ENCODE measurements at places on chromosomes 2 and 18. TPM values are rescaled to one million over a fixed set of nuclear protein-coding genes. Genes with fewer than 3 reads are reported as not detected.

KCNE4 gene
- total RNA-seq: under 0.01 TPM

CTAGE1 gene
- not detected for total RNA-seq

GALR1 gene
- not detected for total RNA-seq

PROM2 gene
- 0.22 TPM for total RNA-seq

TCF23 gene
- total RNA-seq: not detected

DYNC2LI1 gene
- total RNA-seq: 7.6 TPM

SFTPB gene
- total RNA-seq: not detected

C2orf74 gene
- 8.1 TPM for total RNA-seq

AGBL5 gene
- total RNA-seq: 13.7 TPM

PRKD3 gene
- total RNA-seq: 48.4 TPM

MC5R gene
- not detected for total RNA-seq

COL3A1 gene
- total RNA-seq: 2.2 TPM

CSRNP3 gene
- total RNA-seq: 0.44 TPM

PLCD4 gene
- 0.40 TPM for total RNA-seq

DNA sequence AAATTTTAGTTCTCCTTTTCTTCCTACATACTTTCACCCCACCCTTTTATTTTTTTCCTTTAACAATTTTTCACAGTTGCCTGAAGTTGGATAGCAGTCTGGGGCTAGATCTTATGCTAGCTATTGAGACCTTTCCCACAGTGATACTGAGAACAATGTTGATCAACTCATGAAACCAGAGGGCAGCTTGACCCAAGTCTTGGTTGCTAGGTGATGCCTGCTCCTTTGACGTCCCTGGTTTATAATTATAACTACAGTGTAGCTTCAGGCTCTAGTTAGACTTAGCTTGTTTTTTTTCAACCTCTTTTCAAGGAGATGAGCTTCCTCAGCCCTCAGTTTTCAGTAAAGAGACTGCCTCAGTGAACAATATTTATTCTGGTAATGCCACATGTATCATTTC is 648.5 kb downstream of the IRS1 start:
- DNase-seq: no peak

GRCh38 chr2:188659656-188660406 is 314.3 kb upstream of the COL3A1 start:
- no peak for DNase-seq

- DNase-seq: peak; percentile 76
Observed at GRCh38 chr2:86223140-86223926, 24.1 kb downstream of the MRPL35 start.

DNA sequence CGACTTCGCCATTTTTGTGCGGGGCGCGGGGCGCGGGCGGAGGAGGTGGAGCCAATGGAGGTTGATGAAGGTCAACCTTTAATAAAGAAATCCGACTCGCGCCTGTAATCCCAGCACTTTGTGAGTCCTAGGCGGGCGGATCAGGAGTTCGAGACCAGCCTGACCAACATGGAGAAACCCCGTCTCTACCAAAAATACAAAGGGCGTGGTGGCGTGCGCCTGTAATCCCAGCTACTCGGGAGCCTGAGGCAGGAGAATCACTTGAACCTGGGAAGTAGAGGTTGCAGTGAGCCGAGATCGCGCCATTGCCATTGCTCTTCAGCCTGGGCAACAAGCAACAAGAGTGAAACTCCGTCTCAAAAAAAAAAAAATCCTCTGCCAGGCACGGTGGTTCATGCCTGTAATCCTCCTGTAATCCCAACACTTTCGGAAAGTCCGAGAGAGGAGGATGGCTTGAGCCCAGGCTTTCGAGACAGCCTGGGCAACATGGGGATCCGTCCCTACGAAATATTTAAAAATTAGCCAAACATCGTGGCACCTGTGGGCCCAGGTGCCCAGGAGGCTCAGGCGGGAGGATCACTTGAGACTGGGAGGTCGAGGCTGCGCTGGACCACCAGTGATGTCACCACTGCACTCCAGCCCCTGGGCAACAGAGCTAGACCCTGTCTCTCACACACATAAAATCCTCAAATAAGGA is 493 bp upstream of the PREB start:
- DNase-seq: no peak

GRCh38 chr18:44796429-44797428 is 116.0 kb downstream of the SETBP1 start:
- DNase-seq: no peak

DNA sequence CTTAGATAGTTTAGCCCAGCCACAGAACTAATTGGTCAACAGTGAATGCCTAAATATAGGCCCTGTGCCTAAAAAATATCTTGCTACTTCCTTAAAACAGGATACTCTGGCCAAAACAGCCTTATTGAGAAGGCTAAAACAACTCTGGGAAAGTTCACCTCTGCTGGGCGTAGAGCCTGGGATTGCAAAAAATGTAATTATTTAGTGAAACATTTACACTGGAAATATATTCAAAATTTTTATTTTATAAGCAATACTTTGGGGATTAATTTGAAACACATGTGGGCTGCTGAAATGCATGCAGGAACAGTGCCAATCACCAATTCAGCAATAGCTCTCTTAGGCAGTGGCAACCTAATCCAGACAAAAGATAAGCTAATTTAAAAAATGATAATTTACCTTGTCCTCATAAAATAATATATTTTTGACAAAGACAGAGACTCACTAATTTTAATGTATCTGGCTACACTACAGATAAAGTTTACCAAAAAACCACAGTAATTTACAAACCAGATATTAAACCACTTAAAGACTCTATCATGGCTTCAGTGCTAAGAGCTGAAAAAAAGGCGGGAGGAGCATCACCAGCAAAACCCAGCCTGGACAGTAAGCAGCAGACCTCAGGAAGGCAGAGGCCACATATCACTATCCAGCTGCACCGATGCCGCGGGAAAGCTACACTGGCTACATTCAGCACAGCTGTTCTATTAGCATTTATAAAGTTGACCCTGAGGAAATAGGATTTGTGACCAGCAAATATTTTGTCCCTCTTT is 18.5 kb downstream of the TRAK2 start:
- DNase-seq: peak; percentile 67

GRCh38 chr2:63790491-63790890 is 51.2 kb upstream of the UGP2 start:
- DNase-seq: no peak

GRCh38 chr2:111522231-111522768 is 361.7 kb downstream of the ANAPC1 start:
- no peak for DNase-seq

DNA sequence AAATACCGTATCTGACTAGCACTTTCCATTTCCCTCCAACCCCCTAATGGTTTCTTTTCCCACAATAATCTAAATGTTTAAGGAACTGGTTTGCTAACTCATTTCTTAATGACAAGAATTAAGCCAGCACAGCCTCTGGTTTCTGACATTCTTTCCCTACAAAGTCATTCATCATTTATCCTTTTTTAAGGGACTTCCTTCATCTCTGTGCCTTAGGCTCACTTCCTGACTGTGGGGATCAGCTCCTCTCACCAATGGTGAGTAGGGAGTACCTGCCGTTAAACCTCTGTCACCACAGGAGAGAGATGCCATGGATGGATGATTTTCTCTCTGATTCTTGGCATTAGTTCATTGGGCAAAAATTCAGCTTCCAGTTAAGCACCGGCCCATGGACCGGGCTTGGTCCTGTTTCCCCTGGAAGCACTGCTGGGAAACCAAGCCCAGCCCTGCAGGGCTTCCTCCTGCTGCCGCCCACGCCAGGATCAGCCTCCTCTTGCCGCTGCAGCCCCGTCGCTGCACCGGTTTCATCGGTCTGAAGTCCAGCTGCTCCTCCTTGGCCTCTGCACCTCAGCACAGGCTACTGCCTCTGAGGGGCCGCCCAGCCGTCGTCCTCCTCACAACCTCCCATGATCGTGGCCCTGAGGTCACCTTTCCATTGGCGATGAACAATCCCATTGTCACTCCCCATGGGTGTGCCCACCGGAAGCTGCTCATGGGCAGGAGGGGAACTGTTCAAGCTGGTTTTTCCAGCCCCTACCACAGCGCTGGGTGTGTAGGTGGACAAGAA is 64.0 kb upstream of the ZNF516 start:
- no peak for DNase-seq

DNA sequence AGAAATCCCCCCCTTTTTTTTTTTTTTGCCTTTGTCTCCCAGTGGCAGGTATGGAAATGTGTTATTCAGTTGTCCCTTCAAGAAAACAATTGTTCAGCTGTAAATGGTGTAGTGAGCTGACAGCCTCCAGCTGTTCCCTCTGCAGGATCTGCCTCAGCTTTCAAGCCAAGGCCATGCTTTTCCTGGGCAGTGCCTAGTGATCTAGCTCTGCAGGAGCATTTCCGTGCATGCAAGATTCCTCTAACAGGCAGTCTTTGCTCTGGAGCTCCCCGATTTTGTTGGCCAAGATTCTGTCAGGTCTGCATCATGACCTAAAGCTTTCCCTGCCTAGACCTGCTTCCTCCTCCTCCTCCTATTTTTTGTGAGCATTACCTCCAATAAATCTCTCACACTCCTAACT is 300.7 kb upstream of the UBE2E3 start:
- DNase-seq: no peak

DNA sequence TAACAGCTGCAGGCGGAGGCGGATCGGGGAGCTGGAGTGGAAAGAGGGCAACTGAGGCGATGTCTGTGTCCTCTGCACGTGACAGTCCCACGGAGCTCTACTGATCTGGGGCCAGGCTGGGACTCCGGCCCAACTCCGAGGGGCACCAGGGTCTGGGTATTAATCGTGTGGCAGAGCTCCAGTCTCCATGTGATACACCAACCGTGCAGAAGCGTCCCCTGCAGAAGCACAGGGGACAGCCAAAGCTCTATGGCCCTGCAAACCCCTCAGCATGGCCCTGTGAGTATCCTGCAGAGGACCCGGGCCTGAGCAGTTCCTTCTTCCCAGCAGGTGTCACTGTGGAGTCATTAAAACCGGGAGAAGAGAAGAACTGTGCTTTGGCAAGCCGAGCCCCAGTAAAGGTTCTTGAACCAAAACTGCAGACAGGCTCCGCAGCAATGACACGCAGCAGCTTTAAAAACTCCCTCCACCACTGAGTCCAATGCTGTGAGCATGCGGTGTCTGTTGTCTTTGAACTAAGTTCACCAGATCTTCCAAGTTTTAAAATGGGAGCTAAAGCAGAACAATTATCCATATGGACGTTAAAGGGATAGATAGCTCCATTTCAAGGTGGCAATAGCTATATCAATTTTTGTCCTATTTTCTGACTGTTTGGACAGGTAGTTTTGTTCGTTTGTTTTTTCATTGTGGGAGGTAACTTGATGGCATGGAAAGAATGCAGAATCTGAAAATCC is 79.4 kb downstream of the TMEM182 start:
- peak; percentile 57 for DNase-seq

DNA sequence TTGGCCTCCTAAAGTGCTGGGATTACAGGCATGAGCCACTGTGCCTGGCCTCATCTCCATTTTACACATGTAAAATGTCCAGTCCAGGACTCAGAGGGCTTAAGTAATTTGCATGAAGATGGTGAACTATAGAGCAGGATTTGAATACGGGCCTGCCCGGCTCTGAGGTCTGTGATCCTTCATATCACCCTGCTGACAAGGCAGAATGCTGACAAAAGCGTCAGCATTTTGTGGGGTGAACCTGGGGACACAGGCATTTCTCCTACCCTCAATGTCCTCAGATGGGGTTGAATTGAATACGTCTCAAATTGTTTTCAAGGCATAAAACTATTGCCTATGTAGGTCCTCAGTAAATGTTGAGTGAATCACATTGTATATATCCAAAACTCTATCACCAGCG is 57.2 kb upstream of the GATA6 start:
- DNase-seq: no peak

- DNase-seq: no peak
Observed at GRCh38 chr2:233593201-233593600, 24.2 kb upstream of the UGT1A8 start.

GRCh38 chr2:238216651-238217184 is 13.2 kb upstream of the ILKAP start:
- DNase-seq: no peak

DNA sequence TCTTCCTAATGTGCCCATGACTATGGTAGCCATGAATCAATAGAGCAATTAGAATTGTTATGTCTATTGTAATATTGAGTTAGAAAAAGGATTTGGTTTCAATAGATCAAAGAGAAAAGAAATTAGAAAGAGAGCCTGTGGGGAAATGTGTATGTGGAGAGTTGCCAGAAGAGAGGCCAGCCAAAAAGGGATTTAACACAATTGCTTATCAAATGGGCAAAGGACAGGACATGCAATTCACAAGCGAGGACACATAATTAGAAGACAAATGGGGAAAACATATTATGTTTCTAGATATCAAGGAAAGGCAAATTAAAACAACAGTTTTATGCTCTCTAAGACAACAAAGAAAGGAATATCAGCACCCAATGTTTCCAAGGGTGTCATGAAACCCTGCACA is 403.2 kb upstream of the KLHL29 start:
- DNase-seq: no peak

- no peak for DNase-seq
Observed at GRCh38 chr18:54743605-54743995, 84.7 kb upstream of the RAB27B start.

DNA sequence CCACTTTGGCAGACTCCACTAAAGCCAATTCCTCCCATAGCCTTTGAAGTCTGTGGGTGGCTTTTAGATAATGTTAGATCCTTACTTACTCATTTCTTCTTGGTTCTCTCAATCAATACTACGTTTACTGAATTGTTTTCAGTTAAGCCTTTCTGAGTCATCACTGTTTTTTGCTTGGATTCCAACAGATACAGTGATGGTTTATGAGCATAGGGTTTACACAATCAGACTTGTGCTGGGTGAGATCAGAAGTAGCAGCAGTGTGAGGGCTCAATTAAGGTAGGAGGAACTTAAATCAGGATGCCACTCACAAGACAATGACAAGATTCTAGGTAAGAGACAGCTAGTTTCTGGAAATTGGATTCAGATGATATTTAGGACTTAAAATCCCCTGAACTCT is 297.7 kb upstream of the DOK6 start:
- no peak for DNase-seq

DNA sequence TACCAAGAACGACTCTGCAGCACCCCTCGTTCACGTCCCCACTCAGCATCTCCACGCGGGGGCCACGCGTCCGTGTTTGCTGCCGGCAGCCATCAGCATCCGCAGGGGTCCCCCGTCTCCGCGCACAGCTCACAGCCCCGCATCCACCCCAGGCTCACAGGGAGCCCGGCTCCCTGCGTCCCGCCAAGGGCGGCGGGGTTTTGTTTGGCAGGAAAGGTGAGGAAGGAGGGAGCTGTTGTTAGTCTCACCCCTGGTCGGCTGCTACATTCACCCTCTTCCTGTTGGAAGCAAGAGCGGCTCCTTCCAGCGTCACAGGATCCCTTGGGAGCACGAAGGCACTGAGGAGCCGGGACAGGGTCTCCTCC is 131.0 kb upstream of the CTDP1 start:
- DNase-seq: no peak

DNA sequence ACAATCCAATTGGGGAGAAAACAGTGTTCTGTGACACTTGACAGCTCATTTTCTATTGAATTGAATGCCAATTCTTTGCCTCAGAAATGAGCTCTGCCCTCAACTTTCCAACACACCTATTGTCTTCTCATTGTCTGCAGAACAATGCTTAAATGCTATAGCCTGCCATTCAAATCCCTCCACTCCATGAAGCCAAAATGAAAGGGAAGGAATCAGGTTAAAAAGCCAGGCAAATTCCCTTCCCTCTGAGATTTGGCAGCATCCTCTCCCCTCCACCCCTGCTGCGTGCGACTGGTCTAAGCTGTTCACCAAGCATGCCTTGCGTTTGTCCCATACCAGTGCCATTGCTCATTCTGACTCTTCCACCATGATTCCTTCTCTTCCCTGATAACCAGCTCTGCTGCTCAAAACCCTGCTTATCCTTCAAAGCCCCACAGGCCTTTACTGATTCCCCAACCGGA is 32.4 kb upstream of the TMEM131 start:
- DNase-seq: no peak
